ENCODE measurements at places on chromosomes 3 and 15. TPM values are rescaled to one million over a fixed set of nuclear protein-coding genes. Genes with fewer than 3 reads are reported as not detected.

- H3K4me3 ChIP-seq: no peak overlapping the region
- no peaks in the 10 kb centered on the region for H3K36me3 ChIP-seq
- no peaks in the 10 kb centered on the region for H3K27me3 ChIP-seq
- H3K4me1 ChIP-seq: no peaks in the 10 kb centered on the region
- no peak overlapping the region for H3K27ac ChIP-seq
These were observed 158.0 kb downstream of the CTNNB1 start for GRCh38 chr3:41357271-41357670.

KLHL18 gene
- total RNA-seq: 14.0 TPM

- peak; percentile 62 for DNase-seq
- no peaks in the 10 kb centered on the region for H3K36me3 ChIP-seq
- H3K27me3 ChIP-seq: no peaks in the 10 kb centered on the region
- peak overlapping the region; percentile 87 for H3K27ac ChIP-seq
- H3K4me3 ChIP-seq: peak overlapping the region; percentile 18
- H3K4me1 ChIP-seq: peaks cover 38% of the 10 kb centered on the region
These were observed 101.6 kb downstream of the MAGI1 start for GRCh38 chr3:65936908-65937638.

DNA sequence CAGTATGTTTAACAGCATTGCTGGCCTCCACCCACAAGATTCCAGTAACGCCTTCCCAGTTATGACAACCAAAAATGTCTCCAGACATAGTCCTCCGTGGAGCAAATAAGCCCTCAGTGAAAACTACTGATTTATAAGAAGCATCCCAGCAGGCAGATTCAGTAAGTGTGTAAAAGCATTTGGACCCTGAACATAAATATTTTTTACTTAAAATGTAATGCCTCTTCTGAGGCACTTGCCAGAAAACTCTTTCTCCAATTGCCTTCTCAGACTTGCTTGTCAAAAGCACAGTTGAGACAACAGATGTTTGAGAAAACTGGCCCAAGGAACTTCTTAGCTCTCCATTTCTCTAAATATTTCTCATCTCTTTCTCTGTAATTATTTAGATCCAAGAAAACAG is 31.8 kb upstream of the DCLK3 start:
- H3K27ac ChIP-seq: no peak overlapping the region
- H3K27me3 ChIP-seq: no peaks in the 10 kb centered on the region
- no peaks in the 10 kb centered on the region for H3K4me1 ChIP-seq

ROPN1B gene
- not detected for total RNA-seq

- H3K36me3 ChIP-seq: no peaks in the 10 kb centered on the region
- H3K4me1 ChIP-seq: no peaks in the 10 kb centered on the region
- H3K4me3 ChIP-seq: no peak overlapping the region
- no peaks in the 10 kb centered on the region for H3K27me3 ChIP-seq
- DNase-seq: no peak
These were observed 318.0 kb upstream of the LMCD1 start for GRCh38 chr3:8183627-8184026.

- DNase-seq: no peak
- H3K36me3 ChIP-seq: no peaks in the 10 kb centered on the region
- no peaks in the 10 kb centered on the region for H3K27me3 ChIP-seq
- no peak overlapping the region for H3K27ac ChIP-seq
- no peak overlapping the region for H3K4me3 ChIP-seq
These were observed 237.6 kb upstream of the SETMAR start for GRCh38 chr3:4065554-4065953.

VIPR1 gene
- total RNA-seq: 1.4 TPM

GRCh38 chr15:71103102-71103676 is 12.1 kb upstream of the THSD4 start:
- peak; percentile 26 for DNase-seq
- no peak overlapping the region for H3K4me3 ChIP-seq
- no peaks in the 10 kb centered on the region for H3K27me3 ChIP-seq
- H3K4me1 ChIP-seq: no peaks in the 10 kb centered on the region
- no peak overlapping the region for H3K27ac ChIP-seq

FILIP1L gene
- 0.09 TPM for total RNA-seq

PRKCD gene
- total RNA-seq: 4.9 TPM

DNA sequence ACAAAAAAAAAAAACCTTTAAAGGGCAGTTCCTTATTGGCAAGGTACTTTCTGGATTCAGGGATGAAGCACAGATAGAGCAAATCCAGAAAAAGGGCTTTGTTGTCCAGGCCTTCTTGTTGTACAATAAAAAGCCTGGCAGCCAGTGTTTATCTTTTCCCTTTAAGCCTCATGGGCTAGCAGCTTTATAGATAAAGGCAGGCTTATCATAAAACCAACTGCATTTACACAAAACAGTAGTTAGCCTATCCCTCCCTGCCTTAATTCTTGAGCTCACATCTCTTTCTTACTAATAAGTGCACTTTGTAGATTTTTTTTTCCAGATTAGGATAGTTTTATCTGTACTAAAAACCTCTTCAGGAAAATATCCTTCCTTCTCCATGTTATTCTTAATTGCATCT is 662.8 kb upstream of the CCDC54 start:
- H3K4me3 ChIP-seq: no peak overlapping the region
- no peaks in the 10 kb centered on the region for H3K36me3 ChIP-seq
- no peak overlapping the region for H3K27ac ChIP-seq
- no peaks in the 10 kb centered on the region for H3K4me1 ChIP-seq

GRCh38 chr3:43215663-43216275 is 70.6 kb upstream of the SNRK start:
- H3K4me1 ChIP-seq: no peaks in the 10 kb centered on the region
- H3K27ac ChIP-seq: no peak overlapping the region

GRCh38 chr3:140395134-140396075 is 282.5 kb upstream of the TRIM42 start:
- H3K27ac ChIP-seq: no peak overlapping the region
- no peaks in the 10 kb centered on the region for H3K36me3 ChIP-seq
- H3K4me3 ChIP-seq: no peak overlapping the region
- no peak for DNase-seq

DNA sequence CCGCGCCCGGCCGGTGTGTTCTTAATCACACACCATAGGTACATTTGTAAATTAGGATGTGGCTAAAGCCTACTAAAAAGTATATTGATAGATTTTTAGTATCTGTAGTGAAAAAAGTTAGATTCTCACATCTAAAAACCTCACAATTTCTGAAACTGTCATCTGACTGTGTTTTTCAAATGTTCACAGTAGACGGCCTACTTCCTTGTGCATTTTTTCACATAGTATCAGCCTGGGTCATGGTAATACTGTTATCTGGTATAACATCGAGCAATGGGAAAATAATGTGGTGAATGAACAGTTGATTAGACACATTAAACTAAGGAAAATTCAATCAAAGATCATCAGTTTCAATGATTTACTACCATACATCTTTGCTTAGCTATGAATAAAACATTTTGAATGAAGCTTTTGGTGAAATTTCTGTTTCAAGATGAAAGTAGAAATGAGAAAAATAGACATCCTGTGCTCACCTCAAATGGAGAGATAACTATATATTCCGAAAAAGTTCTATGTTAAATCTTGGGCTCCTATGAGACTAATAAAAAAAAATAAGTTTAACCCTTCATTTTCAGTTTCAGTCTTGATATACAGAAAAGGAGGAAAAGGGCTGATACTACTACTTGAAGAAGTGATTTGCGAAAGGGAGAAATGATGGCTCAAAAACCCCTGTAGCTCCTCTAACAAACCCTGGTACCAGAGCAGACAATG is 262.7 kb downstream of the ZBTB20 start:
- no peak overlapping the region for H3K27ac ChIP-seq
- H3K4me3 ChIP-seq: no peak overlapping the region
- H3K36me3 ChIP-seq: no peaks in the 10 kb centered on the region
- peaks cover 4% of the 10 kb centered on the region for H3K4me1 ChIP-seq
- DNase-seq: no peak
- H3K27me3 ChIP-seq: no peaks in the 10 kb centered on the region

IREB2 gene
- 55.7 TPM for total RNA-seq

GRCh38 chr3:145864336-145864735 is 296.6 kb downstream of the PLOD2 start:
- H3K4me3 ChIP-seq: no peak overlapping the region
- DNase-seq: no peak
- no peaks in the 10 kb centered on the region for H3K36me3 ChIP-seq
- peaks cover 3% of the 10 kb centered on the region for H3K4me1 ChIP-seq
- no peak overlapping the region for H3K27ac ChIP-seq

- no peaks in the 10 kb centered on the region for H3K36me3 ChIP-seq
- no peak overlapping the region for H3K4me3 ChIP-seq
- H3K4me1 ChIP-seq: no peaks in the 10 kb centered on the region
- H3K27ac ChIP-seq: no peak overlapping the region
- no peaks in the 10 kb centered on the region for H3K27me3 ChIP-seq
- no peak for DNase-seq
These were observed 39.4 kb downstream of the CMC1 start for GRCh38 chr3:28280781-28281180.

EIF4G1 gene
- 137 TPM for total RNA-seq

- no peak for DNase-seq
- H3K36me3 ChIP-seq: no peaks in the 10 kb centered on the region
- no peak overlapping the region for H3K27ac ChIP-seq
- H3K4me1 ChIP-seq: no peaks in the 10 kb centered on the region
- H3K27me3 ChIP-seq: no peaks in the 10 kb centered on the region
These were observed 104.7 kb upstream of the SLC7A14 start for GRCh38 chr3:170690661-170690981.

ZNF502 gene
- 3.6 TPM for total RNA-seq

CYP1A2 gene
- not detected for total RNA-seq

SLC30A4 gene
- total RNA-seq: 0.02 TPM

- no peaks in the 10 kb centered on the region for H3K36me3 ChIP-seq
- H3K4me1 ChIP-seq: no peaks in the 10 kb centered on the region
- no peak overlapping the region for H3K27ac ChIP-seq
- H3K27me3 ChIP-seq: no peaks in the 10 kb centered on the region
These were observed 135.5 kb upstream of the TTC14 start for GRCh38 chr3:180466401-180467011.

GRCh38 chr3:188153437-188154013 is 432 bp upstream of the LPP start:
- H3K4me1 ChIP-seq: peaks cover 19% of the 10 kb centered on the region
- H3K36me3 ChIP-seq: no peaks in the 10 kb centered on the region
- peak overlapping the region; percentile 82 for H3K4me3 ChIP-seq
- no peaks in the 10 kb centered on the region for H3K27me3 ChIP-seq
- DNase-seq: peak; percentile 94
- H3K27ac ChIP-seq: peak overlapping the region; percentile 88

- no peaks in the 10 kb centered on the region for H3K36me3 ChIP-seq
- no peak for DNase-seq
- no peaks in the 10 kb centered on the region for H3K27me3 ChIP-seq
- no peak overlapping the region for H3K27ac ChIP-seq
- H3K4me3 ChIP-seq: no peak overlapping the region
- peaks cover 12% of the 10 kb centered on the region for H3K4me1 ChIP-seq
These were observed 52.2 kb downstream of the FBLN2 start for GRCh38 chr3:13600950-13601691.

ARGFX gene
- total RNA-seq: not detected

GRCh38 chr3:137988152-137988551 is 21.8 kb upstream of the CLDN18 start:
- H3K36me3 ChIP-seq: no peaks in the 10 kb centered on the region
- H3K27me3 ChIP-seq: no peaks in the 10 kb centered on the region
- DNase-seq: no peak
- no peak overlapping the region for H3K4me3 ChIP-seq
- no peak overlapping the region for H3K27ac ChIP-seq
- H3K4me1 ChIP-seq: no peaks in the 10 kb centered on the region

ILDR1 gene
- 0.07 TPM for total RNA-seq

- DNase-seq: no peak
- H3K36me3 ChIP-seq: no peaks in the 10 kb centered on the region
- no peak overlapping the region for H3K4me3 ChIP-seq
- H3K27ac ChIP-seq: no peak overlapping the region
- no peaks in the 10 kb centered on the region for H3K27me3 ChIP-seq
These were observed 35.9 kb upstream of the CTNNB1 start for GRCh38 chr3:41163421-41163820.

GRCh38 chr15:83848315-83849050 is 194.6 kb downstream of the ADAMTSL3 start:
- H3K36me3 ChIP-seq: no peaks in the 10 kb centered on the region
- H3K4me1 ChIP-seq: no peaks in the 10 kb centered on the region
- no peaks in the 10 kb centered on the region for H3K27me3 ChIP-seq
- DNase-seq: no peak

DNA sequence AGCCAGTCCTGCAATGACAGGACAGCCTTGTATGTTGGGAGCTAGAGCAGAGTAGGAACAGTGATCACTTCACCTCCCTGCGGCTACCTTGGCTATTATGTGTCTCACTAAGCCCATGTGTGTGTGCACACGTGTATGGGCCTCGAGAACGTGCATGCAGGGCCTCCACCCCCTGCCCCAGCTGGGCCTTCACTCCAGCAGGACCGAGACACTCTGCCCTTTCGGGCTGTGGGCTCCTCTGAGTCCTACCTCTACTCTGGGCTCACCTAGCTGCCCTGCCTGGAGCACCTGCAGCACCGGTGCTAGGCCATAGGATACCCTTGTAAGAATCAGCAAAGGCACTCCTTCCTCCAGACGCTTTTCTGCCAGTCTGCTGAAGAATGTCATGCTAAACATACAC is 77.5 kb downstream of the LINGO1 start:
- no peak overlapping the region for H3K27ac ChIP-seq
- H3K36me3 ChIP-seq: no peaks in the 10 kb centered on the region
- DNase-seq: no peak
- H3K4me1 ChIP-seq: peaks cover 37% of the 10 kb centered on the region

SCN11A gene
- 0.81 TPM for total RNA-seq

- H3K4me3 ChIP-seq: peak overlapping the region; percentile 63
- H3K4me1 ChIP-seq: peaks cover 9% of the 10 kb centered on the region
- peaks cover 15% of the 10 kb centered on the region for H3K36me3 ChIP-seq
- H3K27me3 ChIP-seq: no peaks in the 10 kb centered on the region
- H3K27ac ChIP-seq: peak overlapping the region; percentile 66
These were observed 357 bp upstream of the MAN2C1 start for GRCh38 chr15:75368689-75369239.

- no peak overlapping the region for H3K4me3 ChIP-seq
- H3K4me1 ChIP-seq: peaks cover 21% of the 10 kb centered on the region
- no peaks in the 10 kb centered on the region for H3K36me3 ChIP-seq
- H3K27ac ChIP-seq: peak overlapping the region; percentile 49
- H3K27me3 ChIP-seq: no peaks in the 10 kb centered on the region
These were observed 46.2 kb downstream of the NR1D2 start for GRCh38 chr3:23991306-23991682.

CDC25A gene
- total RNA-seq: 51.8 TPM

GPR149 gene
- not detected for total RNA-seq

GRCh38 chr3:58023531-58023930 is 15.3 kb downstream of the FLNB start:
- H3K4me3 ChIP-seq: no peak overlapping the region
- H3K27ac ChIP-seq: no peak overlapping the region
- H3K4me1 ChIP-seq: peaks cover 29% of the 10 kb centered on the region
- H3K36me3 ChIP-seq: no peaks in the 10 kb centered on the region
- H3K27me3 ChIP-seq: no peaks in the 10 kb centered on the region
- no peak for DNase-seq

GRCh38 chr15:88898736-88899135 is 3.4 kb upstream of the HAPLN3 start:
- DNase-seq: no peak
- H3K27me3 ChIP-seq: peaks cover 20% of the 10 kb centered on the region
- H3K4me3 ChIP-seq: no peak overlapping the region
- no peak overlapping the region for H3K27ac ChIP-seq

- H3K4me1 ChIP-seq: peaks cover 10% of the 10 kb centered on the region
- H3K36me3 ChIP-seq: no peaks in the 10 kb centered on the region
These were observed 469 bp downstream of the ZNF770 start for GRCh38 chr15:34987609-34988026.

KBTBD12 gene
- not detected for total RNA-seq
